ENCODE measurements at places on chromosomes 11 and 22.

GRCh38 chr22:43007519-43008102 lies 7.3 kb downstream of the PACSIN2 start:
- no peak for DNase-seq

DNA sequence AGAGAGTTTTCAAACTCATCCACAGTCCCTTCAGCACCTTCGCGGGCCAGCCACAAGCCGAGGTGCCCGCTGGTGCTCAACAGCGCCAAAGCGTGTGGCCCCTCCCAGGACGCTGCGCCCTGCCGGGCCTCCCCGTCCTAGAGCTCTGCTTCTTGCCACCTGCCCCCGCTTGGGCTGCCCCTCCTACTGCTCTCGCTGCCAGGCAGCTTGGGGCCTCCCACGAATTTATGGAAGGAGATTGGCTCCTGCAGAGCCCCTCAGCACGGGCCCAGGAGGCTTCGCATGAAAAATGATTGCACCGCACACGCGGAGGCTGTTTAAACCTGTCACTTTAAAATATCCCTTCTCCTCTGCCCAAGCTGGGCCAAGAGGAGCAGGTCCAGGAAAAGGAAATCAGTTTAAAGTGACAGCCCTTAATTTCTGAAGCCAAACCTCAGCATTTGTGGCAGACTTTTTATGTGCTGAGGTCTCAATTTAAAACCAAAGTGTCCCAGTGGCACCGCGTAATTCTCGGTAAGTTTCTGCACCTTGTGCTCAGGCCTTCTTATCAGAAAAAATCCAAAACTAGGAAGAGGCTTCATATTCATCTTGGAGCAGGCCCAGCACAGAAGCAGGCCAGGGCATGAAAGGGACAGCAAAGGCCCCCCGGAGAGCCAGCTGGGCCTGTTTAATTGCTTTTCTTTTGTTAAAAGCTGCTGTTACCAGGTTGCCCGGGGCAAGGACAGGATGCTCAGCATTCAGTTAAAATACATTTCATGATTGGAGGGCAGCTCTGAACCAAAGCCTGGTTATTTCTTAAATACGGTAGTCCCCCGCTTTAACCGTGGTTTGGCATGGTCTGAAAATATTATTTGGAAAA lies 303.6 kb downstream of the OPCML start:
- DNase-seq = no peak

DNA sequence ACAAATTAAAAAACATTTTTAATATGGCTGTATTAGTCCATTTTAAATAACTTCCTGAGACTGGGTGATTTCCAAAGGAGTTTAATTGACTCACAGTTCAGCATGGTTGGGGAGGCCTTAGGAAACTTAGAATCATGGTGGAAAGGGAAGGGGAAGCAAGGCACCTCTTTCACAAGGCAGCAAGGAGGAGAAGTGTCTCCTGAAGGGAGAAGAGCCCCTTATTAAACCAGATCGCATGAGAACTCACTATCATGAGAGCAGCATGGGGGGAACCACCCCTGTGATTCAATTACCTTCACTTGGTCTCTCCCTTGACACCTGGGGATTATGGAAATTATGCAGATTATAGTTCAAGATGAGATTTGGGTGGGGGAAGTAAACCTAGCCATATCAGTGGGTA lies 488.6 kb downstream of the ETS1 start:
- no peak for DNase-seq

- no peak for DNase-seq
These were observed 299.7 kb downstream of the TTC28 start for GRCh38 chr22:28379951-28380350.

- no peak for DNase-seq
These were observed 9.9 kb downstream of the NDUFV1 start for GRCh38 chr11:67616431-67617242.

DNA sequence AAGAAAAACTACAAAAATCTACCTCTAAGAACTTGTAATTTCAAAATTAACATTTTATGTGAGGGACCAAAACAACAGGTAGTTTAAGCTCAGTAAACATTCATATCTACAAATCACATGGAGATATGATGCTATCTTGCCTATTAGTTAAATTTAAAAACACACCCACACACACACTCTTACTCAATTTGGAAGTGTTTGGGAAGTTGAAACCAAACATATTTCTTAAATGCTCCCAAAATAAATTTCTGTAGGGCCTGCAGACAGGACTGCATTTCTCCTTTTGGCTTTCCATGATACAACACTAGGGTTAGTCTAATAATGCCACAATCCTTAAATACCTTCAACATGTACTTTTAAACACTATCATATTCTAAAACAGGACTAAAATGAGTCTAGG lies 7.0 kb downstream of the PITPNB start:
- no peak for DNase-seq

- DNase-seq = no peak
These were observed 40.8 kb downstream of the ZNF214 start for GRCh38 chr11:6979365-6979764.

DNA sequence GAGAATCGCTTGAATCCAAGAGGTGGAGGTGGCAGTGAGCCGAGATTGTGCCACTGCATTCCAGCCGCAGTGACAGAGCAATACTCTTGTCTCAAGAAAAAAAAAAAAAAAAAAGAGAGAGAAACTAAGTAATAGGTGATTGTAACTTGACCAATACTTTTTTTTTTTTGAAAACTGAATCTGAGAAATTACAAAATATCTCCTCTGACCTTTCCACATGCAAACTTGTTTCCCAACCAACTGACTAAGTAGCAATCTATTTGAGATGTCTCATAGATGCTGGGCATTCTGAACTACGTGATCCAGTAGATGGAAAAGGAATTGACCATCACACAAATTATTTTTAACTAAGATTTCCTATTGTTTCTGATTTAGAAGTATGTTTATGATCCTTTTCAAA lies 407.3 kb upstream of the CHORDC1 start:
- no peak for DNase-seq

DNA sequence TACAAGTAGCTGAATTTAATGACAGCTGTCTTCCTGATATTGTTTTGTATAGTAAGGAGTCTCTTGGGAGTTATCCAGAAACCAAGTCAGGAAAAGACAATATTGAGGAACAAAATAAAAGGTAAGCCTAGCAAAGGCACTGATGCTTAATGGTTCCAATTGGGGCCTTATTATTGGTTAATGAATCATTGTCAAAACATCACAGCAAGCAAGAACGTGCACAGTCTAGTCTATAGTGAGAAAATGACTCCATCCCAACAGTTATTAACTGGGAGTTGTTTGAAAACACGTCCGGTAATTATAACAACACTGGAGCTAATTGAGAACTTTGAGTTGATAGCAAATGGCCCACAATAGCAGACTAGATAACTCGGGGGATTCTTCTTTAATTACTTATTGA lies 17.7 kb downstream of the BSX start:
- no peak for DNase-seq
